ENCODE measurements at places on chromosomes 11 and 22.

DNA sequence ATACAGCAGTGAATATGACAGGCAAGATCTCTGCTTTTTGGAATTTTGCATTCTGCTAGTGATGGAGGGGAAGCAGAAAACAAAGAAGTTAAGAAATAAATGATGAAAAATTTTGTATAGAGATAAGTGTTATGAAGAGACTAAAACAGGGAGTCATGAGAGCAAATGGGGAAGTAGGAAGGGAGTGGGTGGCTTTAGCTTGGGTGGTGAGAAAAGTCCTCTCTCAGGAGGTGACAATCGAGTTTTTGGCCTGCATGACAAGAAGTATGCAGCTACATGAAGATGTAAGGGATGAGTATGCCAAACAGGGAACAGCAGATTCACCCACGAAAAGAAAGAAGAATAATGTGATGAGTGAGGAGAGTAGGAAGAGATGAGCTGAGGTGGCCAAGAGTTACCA is 80.7 kb upstream of the MPPED2 start:
- no peak for DNase-seq

- peak; percentile 14 for DNase-seq
These were observed 42.5 kb downstream of the CABIN1 start for GRCh38 chr22:24053481-24054226.

- DNase-seq, result no peak
These were observed 13.3 kb upstream of the NRIP3 start for GRCh38 chr11:9016916-9017642.

DNA sequence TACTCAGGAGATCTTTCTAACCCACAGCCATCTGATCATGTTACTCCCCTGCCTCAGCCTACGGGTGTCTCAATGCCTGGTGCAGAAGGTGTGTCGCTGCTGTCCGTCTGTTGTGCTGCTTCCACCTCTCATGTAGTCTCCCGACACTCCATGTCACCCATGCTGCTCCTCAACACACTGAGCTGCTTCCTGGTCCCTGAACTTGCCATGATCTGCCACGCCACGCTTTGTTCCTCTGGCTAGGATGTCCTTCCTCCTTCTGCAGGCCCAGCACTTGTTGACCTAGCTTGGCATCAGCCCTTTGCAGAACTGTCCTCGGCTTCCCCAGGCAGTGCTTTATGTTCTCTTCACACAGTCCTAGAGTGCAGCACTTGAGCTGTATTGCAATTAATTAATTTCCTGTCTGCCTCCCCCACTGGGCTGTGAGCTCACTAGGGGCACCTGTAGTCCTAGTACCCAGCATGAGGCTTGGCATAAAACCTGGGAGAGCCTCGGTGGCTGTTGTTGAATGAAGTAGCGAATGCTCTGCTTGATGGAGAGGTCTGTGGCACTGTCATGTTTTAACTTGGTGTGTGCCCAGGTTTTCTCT is 9.5 kb downstream of the GTPBP1 start:
- DNase-seq, result no peak

DNA sequence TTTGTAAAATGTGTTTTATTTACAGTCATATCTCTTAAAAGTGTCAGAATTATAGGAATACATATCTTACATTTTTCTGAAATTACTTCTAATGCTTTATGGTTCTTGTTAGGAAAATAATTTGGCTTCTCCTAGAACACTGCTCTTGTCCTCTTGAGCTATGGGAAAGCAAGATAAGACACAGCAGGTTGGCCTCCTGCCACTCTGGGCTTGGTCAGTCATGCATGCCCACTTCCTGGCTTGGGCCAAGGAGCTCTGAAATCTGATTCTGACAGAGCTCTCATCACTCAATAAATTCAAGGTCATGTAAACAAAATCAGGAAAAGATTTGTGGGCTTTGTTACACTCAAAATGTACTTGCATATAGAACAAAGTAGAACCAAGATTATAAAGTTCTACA is 1036.0 kb downstream of the OPCML start:
- no peak for DNase-seq

GRCh38 chr11:20536784-20537183 is 62.6 kb upstream of the SLC6A5 start:
- DNase-seq, result no peak

DNA sequence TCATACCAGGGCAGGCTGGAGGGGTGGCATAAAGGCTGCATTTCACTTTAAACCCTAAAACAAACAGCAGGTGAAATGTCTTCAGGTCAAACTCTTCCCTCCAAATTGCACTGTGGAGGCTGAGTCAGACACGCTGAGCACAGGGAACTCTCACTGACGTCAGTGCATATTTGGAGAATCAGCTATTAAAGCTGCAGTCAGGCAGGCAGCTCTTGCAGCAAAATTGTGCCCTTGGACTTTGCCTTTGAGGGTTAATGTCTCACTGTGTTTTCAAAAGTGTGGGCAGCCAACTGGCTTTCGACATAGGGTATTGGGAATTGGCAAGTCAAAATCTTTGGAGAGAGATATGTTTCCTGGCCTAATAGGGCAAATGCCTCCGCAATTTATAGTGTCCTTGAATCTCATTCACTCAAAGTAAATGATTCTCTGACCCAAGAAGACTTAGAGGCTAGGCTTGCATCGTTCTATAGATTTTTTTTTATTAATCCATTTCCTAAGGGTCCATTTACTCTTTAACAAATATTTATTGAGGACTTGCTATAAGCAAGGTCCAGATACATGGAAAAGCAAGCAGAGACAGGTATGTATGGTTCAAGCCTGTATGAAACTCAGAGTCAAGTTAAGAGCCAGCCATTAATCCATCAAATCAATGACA is 27.7 kb upstream of the SMCO4 start:
- DNase-seq, result peak; percentile 32

GRCh38 chr11:87265132-87265531 is 227.4 kb downstream of the TMEM135 start:
- no peak for DNase-seq

DNA sequence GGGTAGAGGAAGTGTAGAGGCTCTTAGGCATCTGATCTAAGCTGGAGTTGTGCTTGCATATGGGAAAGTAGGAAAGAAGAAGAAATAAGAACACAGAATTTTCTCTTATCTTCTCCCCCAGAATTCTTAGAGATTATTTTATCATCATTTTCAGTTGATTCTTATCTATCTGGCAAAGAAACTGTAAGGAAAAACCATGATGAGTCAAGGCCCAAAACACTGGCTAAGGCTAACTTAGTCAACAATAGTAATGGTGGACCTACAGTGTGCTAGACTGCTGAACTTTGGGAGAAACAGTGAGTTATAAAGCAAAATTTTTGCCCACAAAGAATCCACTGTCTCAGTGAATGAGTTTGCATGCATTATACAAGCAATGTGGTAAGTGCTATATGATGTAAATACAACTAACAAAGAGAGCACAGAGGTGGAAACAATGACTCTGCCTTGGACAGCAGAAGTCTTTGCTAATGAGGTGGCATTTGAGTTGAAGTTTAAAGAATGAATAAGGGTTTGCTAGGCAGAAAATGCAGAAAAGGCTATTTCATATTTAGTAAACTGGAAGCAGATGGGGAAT is 344.5 kb upstream of the PLET1 start:
- no peak for DNase-seq

DNA sequence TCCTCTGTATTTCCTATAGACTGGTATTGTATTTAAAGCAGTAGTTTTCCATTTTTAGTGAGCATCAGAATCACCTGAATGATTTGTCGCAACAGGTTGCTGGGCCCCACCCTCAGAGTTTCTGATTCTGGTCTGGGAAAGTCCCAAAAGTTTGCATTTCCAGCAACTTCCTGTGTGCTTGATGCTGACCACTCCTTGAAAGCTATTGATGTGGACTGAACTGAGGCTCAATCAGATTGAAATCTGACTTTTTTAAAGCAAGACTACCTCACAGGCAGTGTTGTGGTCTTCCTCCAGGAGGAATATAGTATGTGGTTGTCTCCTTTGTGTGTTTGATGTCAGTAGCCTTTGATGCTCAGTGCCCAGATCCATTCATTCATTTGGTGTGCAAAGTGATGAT is 17.2 kb upstream of the MPZL2 start:
- no peak for DNase-seq

GRCh38 chr11:94912806-94913205 is 60.5 kb downstream of the CWC15 start:
- DNase-seq, result no peak

GRCh38 chr11:43833657-43834073 is 47.0 kb upstream of the ALKBH3 start:
- no peak for DNase-seq

DNA sequence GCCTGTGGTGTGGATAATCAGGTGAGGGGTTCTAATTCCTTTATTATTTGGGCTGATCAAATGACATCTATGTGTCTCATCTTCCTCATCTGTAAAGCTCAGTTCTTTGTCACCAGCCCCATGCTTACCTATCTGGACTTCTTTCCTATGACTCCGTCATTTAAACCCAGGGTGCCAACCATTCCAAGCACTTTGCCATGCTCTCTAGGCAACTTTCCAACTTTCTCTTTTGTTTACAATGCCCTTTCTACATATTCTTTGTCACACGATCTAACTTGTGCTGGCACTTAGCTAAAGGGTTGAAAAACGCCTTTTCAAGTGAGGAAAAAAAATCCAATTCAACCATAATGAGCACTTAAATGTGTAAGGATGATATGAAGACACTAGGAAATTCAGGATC is 27.9 kb downstream of the EXPH5 start:
- no peak for DNase-seq

DNA sequence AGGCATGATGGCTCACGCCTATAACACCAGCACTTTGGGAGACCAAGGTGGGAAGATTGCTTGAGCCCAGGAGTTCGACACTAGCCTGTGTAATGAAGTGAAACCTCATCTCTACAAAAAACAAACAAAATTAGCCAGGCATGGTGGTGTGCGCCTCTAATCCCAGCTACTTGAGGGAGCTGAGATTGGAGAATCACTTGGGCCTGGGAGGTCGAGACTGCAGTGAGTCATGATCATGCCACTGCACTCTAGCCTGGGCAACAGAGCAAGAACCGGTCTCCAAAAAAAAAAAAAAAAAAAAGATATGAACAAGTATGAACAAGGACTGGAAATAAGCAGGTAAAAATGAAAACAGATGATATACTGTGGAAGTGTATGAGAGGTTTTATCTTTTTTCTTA is 54.1 kb upstream of the SOX6 start:
- DNase-seq, result no peak

DNA sequence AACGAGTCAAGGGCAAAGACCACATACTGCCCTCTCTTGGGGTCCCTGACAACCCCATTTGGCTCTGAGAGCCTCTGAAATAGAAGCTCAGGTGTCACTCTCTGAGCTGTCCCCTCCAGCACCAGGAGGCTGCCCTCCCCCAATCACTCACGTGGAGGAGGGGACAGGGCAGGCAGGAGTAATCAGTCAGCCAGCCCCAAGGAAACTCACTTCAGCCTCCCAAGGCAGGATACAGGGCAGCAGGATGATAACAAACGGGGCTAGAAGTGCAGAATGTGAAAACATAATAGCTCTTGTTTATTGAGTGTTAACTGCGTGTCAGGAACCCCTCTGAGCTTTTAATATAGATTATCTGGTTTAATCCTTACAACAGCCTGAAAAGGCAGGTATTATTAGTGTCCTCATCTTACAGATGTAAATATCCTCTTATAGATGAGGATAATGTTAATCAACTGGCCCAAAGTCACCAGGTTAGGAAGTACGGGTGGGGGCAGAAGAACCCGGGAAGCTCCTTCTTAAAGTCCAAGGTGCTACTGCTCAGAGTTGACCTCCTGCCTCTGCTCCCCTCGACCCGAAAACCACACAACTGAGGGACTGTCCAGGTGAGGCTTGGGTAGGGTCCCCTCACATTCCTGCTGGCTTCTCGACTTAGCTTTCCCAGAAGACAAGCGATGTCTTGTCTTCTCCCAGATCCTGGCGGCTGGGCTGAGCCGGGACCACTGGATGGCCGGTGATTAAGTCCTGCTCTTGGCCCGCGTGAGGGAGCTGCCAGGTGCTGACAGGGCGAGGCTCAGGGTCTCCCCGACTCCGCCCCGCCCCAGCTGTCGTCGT is 2.7 kb downstream of the CHRM4 start:
- no peak for DNase-seq

DNA sequence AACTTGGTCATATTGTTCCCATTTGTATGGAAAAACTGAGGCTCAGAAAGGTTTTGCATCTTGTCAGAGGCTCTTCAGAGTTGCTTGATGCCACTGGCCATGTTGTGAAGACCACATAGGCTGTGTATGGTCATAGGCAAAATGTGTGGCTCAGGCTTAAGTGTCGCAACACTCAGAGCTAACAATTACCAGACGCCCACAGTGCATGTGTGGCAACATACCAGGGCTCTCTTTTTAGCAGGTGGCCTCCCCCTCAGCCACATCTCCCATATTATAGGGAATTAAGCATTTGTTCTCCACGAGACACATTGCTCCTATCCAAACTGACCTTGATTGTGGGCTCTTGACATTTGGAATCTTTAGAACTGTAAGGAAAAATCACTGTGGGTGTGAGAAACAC is 802.5 kb downstream of the DLG2 start:
- peak; percentile 56 for DNase-seq

- peak; percentile 55 for DNase-seq
These were observed 69.8 kb upstream of the PRODH start for GRCh38 chr22:19005905-19006304.

DNA sequence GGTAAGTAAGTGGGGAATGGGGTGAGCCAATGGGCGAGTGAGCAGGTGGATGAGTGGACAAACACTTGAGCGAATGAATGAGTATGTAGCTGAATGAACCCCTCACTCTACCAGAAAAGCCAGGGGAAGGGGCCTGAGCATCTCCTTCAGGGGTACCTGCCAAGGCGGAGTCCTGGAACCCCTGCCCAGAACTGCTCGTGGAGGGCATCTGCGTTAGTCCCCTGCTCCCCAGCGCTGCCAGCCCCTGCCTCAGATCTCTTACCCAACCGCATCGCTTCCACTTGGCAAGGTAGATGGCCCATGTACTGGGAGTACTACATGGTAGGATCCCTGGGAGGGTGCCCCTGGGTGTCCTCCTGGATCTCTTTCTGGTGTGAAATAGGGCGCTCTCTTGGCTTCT is 7.4 kb upstream of the ANO1 start:
- no peak for DNase-seq

DNA sequence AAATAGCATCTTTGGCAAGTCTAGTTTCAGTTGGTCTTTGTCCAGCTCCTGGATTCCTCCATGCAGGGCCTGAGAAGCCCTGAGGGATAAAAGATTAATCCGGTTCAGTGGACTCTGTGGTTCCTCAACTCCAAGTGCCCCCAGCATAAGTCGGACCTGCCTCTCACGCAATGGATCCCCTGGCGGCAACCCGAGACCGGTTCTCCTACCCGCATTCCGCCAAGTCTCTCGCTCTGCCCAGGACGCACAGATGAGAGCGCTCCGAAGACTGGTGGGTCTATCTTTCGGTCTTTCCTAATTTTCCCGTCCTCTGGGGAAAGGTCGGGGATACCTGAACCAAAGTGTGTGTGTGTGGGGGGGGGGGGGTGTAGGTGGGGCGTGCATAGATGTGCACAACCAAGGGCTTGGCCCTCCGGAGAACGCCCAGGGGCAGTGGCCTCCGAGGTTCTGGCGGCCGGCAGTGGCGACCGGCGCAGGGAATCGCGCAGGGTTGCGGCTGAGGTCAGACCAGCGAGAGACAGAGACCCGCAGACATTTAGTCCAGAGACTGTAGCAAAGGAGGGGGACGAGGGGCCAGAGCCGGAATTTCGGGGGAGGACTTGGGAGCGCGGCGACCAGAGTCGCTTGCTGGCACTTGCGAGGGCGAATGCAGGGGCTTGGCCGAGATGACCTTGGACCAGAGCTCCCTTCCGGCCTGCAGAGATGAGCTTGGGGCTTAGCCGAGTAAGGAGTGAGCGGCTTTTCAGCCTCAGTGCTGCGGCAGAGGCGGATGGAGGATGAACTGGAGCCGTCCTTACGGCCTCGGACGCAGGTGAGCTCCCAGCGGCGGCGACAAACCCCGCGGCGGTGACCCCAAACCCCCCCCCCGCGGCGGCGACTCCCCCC is 712 bp upstream of the SLC2A11 start:
- no peak for DNase-seq

GRCh38 chr11:69658626-69659450 is 16.3 kb downstream of the LTO1 start:
- DNase-seq, result no peak
